ENCODE measurements at places on chromosomes 3 and 15. TPM values are rescaled to one million over a fixed set of nuclear protein-coding genes. Genes with fewer than 3 reads are reported as not detected.
A peak's percentile ranks its signal among the peaks of the same experiment; 100 is the strongest.

The C3orf85 gene
- not detected for total RNA-seq

The SPTBN5 gene
- 0.32 TPM for total RNA-seq

The TLR9 gene
- 0.89 TPM for total RNA-seq

The WNT7A gene
- total RNA-seq: 0.10 TPM

- H3K36me3 ChIP-seq: peaks cover 54% of the 10 kb centered on the region
- peak overlapping the region; percentile 71 for H3K4me3 ChIP-seq
- H3K27ac ChIP-seq: peak overlapping the region; percentile 98
- H3K27me3 ChIP-seq: no peaks in the 10 kb centered on the region
- H3K4me1 ChIP-seq: peaks cover 85% of the 10 kb centered on the region
- DNase-seq: no peak
These were observed 5.5 kb downstream of the RASGRP1 start for GRCh38 chr15:38559131-38559530.

- H3K27me3 ChIP-seq: peaks cover 23% of the 10 kb centered on the region
- DNase-seq: no peak
- no peak overlapping the region for H3K4me3 ChIP-seq
- H3K4me1 ChIP-seq: no peaks in the 10 kb centered on the region
These were observed 2.0 kb downstream of the OR4F15 start for GRCh38 chr15:101813803-101814534.

DNA sequence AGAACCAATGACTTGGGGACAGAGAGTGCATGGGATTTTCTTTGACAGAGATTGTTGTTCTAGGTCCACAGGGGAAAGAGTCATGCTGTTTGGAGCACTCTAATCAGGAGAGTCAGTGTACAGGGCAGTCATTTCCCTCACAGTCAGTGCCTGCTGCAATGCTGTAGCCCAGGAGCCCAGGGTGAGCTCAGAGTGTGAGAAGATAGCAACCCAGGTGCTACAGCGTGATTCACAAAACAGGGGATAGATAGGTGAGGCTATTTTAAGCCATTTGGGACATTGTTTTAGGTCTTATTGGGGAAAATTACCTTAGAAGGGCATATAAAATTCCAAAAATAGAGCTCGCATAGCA lies 37.3 kb downstream of the LNP1 start:
- H3K27me3 ChIP-seq: no peaks in the 10 kb centered on the region
- H3K36me3 ChIP-seq: peaks cover 1% of the 10 kb centered on the region
- no peak overlapping the region for H3K4me3 ChIP-seq

DNA sequence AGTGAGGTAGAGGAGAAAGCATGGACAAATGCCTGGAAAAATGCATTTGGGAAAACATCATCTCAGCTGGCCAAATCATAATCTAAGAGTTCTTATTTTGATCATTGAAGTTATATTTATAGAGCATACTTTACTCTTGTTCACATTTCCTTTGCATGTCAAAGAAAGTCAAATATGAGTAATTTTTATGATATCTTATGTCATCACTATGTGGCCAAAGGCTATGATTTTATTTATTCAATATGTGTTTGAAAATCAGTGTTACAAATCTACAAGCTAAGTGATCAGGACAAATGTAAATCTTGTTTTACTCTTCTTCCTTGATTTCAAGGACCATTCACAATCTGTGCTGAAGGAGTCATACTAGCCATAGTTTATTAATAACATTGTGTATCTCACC lies 237.2 kb upstream of the DPH6 start:
- H3K4me1 ChIP-seq: no peaks in the 10 kb centered on the region
- no peak overlapping the region for H3K4me3 ChIP-seq

GRCh38 chr3:189172668-189173419 lies 1.1 kb downstream of the TPRG1 start:
- peaks cover 18% of the 10 kb centered on the region for H3K4me1 ChIP-seq
- H3K27ac ChIP-seq: peak overlapping the region; percentile 34
- no peaks in the 10 kb centered on the region for H3K36me3 ChIP-seq
- H3K27me3 ChIP-seq: no peaks in the 10 kb centered on the region
- peak; percentile 37 for DNase-seq

GRCh38 chr3:28349469-28350000 lies 911 bp upstream of the AZI2 start:
- peaks cover 17% of the 10 kb centered on the region for H3K36me3 ChIP-seq
- H3K27ac ChIP-seq: peak overlapping the region; percentile 92
- no peak for DNase-seq
- H3K4me3 ChIP-seq: peak overlapping the region; percentile 88
- no peaks in the 10 kb centered on the region for H3K27me3 ChIP-seq

DNA sequence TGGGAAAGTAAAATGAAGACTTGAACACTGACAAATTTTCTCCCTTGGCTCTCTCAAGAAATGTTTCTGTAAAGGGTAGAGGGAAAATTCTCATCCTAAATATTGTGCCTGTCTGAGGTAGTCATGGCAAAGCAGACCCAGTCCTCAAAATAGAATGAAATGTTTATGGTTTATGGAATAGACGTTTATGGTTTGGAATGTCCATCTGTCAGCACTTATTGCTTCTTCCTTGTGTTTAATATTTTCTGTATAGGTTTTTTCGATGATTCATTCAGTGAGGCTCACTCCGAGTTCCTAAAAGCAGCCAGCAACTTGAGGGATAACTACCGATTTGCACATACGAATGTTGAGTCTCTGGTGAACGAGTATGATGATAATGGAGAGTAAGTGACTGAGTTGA lies 13.9 kb downstream of the ELL3 start:
- no peak for DNase-seq
- H3K27ac ChIP-seq: peak overlapping the region; percentile 70
- H3K4me1 ChIP-seq: peaks cover 3% of the 10 kb centered on the region
- no peaks in the 10 kb centered on the region for H3K27me3 ChIP-seq
- H3K4me3 ChIP-seq: no peak overlapping the region
- H3K36me3 ChIP-seq: peaks cover 35% of the 10 kb centered on the region

GRCh38 chr3:168066882-168067281 lies 28.8 kb downstream of the GOLIM4 start:
- no peak overlapping the region for H3K27ac ChIP-seq
- H3K4me3 ChIP-seq: no peak overlapping the region
- H3K27me3 ChIP-seq: no peaks in the 10 kb centered on the region

DNA sequence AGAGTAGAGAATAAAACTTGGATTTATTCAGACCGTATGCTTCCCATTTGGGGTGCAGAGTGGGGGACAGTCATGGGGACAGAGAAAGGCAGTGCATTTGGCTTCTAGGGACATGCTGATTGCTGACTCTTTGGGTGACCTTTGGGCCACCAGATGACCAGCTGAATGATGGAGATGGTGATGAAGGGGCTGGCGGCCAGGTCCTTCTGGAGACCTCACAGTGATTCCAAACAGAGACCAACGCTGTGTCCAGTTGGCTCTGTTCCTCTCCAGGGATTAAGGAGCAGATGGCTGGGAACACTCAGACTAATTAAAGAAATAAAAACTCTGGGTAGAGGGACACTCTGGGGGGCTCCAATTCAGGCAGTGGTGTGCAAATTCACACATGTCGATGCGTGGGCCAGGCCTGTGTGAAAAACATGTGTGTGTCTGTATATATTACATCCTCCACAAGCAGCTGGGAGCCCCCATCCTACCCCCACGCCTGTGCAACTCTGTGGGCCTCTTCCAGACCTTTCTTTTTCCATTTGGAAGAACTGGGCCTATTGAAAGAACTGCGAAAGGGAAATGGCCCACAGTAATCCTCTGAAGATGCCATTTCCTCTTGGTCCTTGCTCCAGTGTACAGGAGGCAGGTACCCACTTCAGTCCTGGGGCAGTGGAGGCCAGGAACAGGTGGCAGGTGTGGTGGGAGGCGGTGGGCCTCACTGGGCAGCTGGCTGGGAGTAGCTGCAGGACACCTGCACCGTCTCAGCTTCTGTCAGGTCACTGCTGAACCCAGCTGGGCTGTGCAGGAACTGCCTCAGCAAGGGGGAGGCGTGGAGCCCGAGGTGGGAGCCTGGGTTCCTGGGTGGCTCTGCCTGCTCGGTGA lies 8.9 kb downstream of the XIRP1 start:
- no peak for DNase-seq
- H3K27ac ChIP-seq: no peak overlapping the region
- no peaks in the 10 kb centered on the region for H3K36me3 ChIP-seq
- peaks cover 26% of the 10 kb centered on the region for H3K4me1 ChIP-seq

GRCh38 chr15:57740048-57740447 lies 33.5 kb downstream of the POLR2M start:
- H3K4me1 ChIP-seq: peaks cover 4% of the 10 kb centered on the region
- no peak overlapping the region for H3K27ac ChIP-seq
- no peaks in the 10 kb centered on the region for H3K27me3 ChIP-seq
- no peak for DNase-seq

DNA sequence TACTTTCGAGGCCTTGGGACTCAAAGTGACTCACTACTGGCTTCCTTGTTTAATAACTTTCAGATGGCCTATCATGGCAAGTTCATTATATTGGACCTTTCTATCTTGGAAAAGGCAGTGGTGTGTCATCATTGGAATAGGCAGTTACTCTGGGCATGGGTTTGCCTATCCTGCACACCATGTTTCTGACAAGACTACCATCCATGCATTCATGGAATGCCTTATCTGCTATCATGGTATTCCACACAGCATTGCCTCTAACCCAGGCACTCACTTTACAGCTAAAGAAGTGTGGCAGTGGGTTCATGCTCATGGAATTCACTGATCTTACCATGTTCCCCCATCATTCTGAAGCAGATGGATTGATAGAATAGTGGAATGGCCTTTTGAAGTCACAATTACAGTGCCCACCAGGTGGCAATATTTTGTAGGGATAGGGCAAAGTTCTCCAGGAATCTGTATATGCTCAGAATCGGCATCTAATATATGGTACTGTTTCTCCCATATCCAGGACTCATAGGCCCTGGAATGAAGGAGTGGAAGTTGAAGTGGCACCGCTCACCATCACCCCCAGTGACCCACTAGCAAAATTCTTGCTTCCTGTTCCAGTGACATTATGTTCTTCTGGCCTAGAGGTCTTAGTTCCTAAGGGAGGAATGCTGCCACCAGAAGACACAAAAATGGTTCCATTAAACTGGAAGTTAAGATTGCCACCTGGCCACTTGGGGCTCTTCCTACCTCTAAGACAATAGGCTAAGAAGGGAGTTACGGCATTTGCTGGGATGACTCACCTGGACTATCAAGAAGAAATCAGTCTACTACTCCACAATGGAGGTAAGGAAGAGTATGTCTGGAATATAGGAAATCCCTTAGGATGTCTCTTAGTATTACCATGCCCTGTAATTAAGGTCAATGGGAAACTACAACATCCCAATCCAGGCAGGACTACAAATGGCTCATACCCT lies 1161.4 kb downstream of the SI start:
- no peaks in the 10 kb centered on the region for H3K4me1 ChIP-seq
- H3K36me3 ChIP-seq: no peaks in the 10 kb centered on the region
- no peaks in the 10 kb centered on the region for H3K27me3 ChIP-seq
